Stimulated activated CD4-positive, alpha-beta T cell treated with anti-CD3 and anti-CD28 coated beads, Interleukin-12 subunit alpha, Interleukin-12 subunit beta, amount 100 ng/mL, for 24 hours (primary cell): ENCODE measurements at places on chromosomes 12 and 14.

- DNase-seq, result no peak
Measured at GRCh38 chr12:57456737-57457490, 1.8 kb downstream of the INHBE start.

GRCh38 chr14:68174446-68174845, 354.9 kb downstream of the RAD51B start:
- DNase-seq, result no peak

DNA sequence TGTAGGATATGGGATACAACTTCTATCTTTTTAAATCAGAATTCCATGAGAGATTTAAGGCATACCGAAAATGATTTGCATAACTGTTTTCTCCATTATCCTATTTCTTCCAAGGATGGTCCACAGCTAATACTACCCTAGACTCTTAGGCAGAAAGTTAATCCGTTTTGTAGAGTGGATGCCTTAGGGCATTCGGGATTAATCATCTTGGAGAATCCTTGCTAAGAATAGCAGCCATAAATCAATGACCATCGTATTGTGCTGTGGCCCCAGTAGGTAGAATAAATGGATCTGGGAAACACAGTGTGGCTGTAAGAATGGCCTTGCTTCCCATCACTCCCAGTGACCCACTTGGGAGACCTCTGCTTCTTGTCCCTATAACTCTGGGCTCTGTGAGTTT, 99.6 kb downstream of the SSPN start:
- DNase-seq, result no peak

DNA sequence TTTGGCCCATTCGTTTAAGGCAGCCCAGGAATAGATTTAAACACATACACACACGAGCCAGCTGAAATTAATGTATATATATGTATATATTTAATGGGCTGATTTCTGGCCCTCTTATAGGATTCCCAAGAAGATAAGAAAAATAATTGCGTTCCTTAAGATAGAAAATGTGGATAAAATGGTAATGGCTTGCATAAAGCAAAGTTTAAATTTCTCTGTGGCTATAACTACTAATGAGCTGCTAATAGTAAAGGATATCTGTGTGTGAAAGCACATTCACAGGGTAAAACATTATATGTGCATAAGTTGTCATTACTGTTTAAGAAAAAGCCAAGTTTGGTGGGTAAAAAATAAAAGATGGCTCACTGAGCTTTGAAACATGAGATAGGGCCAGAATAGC, 133.6 kb upstream of the AMIGO2 start:
- no peak for DNase-seq

DNA sequence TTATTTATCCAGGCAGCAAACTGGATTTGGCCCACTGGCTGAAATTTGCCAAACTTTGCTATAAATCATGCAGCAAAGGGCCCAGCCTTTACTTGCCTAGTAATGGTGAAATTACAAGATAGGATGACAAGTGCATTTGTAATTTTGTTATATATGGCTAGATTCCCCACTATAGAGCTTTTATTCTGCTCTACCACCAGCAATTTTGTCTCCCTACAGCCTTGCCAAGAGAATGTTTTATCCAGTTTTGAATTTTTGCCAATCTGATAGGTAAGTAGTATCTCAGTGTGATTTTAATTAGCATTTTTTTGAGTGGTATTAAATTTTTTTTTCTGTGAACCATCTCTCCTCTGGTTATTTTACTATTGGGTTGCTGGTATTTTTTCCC, 161.6 kb downstream of the SLC41A2 start:
- no peak for DNase-seq

GRCh38 chr14:94582199-94582750, 1.0 kb downstream of the SERPINA5 start:
- no peak for DNase-seq

DNA sequence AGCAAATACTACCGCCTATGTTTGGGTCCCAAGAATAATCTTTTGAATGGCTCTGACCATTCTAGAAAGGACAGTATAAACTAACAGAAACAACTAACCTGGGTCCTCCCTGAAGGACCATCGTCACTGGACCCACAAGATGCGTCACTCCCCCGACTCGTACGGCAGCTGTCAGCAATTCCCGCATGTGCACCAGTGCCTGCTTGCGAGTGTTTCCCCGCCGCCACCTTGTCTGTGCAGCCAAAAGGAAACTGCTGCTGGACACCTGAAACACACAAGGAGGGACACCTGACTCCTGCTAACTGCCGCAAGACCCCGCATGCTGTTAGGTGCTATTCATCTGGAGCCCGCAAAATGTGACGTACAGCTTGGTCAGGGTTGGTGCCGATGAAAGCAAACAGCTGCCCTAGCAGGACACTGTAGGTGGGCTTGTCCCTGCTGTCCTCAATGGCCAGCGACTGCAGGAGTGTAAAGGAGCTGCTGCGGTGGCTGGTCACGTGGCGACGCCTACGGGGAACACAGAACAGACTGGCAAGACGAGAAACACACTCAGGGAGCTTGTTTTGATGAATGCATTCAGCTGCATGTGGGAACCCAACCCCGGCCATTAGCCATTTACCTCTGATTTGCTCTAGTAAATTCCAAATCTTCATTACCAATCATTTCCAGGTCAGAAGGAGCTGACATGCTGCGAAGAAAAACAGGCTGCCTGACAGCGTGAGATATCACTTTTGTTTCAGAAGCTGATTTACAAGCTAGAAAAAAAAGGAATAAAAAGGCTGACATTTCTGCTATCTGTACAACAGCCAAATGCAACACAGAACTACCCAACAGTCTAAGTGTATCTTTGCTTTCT, 118.1 kb downstream of the TRAFD1 start:
- no peak for DNase-seq

DNA sequence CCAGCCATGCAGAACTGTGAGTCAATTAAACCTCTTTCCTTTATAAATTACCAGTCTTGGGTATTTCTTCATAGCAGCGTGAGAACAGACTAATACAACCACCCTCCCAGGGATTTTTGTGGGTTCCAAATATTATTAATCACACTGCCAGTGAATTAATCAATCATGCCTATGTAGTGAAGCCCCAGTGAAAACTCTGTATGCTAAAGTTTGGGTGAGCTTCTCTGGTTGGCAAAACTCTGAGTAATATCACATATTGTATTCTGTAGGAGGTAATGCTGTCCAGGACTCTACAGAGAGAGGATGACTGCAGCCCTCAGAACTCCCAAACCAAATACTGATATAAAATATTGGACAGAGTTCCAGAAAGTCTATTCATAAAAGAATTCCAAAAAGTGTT, 216.9 kb downstream of the RPAP3 start:
- no peak for DNase-seq

DNA sequence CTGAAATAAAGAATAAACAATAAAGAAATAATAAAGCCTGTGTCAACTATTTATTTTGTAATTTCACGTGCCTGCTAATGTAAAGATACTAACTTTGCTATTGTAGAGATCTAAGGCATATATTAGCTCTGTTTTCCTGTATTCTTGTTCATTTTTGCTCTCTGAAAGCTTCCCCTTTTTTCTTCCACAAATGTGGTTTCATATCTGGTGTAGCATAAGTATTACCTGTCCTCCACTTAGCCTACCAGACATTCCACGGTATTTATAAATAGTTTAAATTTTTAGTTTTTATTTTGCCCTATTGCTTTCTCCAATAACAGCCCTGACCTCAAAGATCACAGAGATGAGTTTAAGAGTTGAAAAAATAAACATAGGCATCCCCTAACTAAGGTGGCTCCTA, 92.6 kb upstream of the ATP2B1 start:
- no peak for DNase-seq

DNA sequence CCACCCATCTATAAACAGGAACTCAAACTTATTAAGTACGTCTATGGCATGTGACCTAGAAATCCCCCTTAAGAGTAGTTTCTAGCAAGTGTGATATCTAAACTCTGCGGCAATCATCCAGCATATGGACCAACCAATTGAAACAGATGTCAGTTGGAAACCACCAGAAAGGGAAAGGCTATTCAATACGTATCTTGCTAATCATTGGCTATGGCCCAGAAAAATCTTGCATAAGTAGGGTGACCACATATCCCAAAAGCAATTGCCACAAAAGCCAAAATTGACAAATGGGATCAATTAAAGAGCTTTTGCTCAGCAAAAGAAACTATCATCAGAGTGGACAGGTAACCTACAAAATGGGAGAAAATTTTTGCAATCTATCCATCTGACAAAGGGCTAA, 24.2 kb downstream of the SYNJ2BP start:
- no peak for DNase-seq

- no peak for DNase-seq
Measured at GRCh38 chr14:79037593-79037992, 867.4 kb downstream of the NRXN3 start.

GRCh38 chr14:35940291-35940690, 114.2 kb downstream of the BRMS1L start:
- DNase-seq, result no peak

- no peak for DNase-seq
Measured at GRCh38 chr12:47085815-47086252, 6.1 kb upstream of the AMIGO2 start.

GRCh38 chr12:79597910-79598309, 92.9 kb downstream of the PAWR start:
- DNase-seq, result no peak

DNA sequence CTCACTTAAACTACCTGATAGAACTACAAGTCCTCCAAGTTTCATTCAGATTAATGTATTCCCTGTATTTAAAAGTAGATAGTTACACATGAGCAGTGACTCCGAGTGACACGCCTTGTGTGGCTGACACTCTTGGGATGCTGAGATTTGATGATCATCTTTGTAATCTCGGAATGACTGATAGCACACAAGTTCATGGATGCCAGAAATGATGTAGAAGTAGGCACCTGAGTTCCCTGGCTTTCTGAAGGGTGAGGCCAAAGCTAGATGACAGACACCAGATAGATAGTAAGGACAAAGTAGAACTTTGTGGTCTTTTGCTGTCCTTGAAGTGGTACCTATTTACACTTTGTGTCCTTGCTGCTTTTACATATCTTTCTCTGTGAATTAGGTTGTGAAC, 491.2 kb downstream of the PCNX1 start:
- DNase-seq, result no peak

- DNase-seq, result no peak
Measured at GRCh38 chr14:99562856-99563748, 40.9 kb downstream of the CCDC85C start.

DNA sequence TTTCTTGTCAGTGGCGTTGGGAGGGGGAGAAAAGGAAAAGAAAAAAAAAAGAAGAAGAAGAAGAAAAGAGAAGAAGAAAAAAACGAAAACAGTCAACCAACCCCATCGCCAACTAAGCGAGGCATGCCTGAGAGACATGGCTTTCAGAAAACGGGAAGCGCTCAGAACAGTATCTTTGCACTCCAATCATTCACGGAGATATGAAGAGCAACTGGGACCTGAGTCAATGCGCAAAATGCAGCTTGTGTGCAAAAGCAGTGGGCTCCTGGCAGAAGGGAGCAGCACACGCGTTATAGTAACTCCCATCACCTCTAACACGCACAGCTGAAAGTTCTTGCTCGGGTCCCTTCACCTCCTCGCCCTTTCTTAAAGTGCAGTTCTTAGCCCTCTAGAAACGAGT, 1.9 kb downstream of the ASCL1 start:
- DNase-seq, result no peak

GRCh38 chr14:93331728-93332396, 974 bp downstream of the BTBD7 start:
- DNase-seq, result no peak

- no peak for DNase-seq
Measured at GRCh38 chr12:119742700-119743099, 74.8 kb downstream of the PRKAB1 start.

DNA sequence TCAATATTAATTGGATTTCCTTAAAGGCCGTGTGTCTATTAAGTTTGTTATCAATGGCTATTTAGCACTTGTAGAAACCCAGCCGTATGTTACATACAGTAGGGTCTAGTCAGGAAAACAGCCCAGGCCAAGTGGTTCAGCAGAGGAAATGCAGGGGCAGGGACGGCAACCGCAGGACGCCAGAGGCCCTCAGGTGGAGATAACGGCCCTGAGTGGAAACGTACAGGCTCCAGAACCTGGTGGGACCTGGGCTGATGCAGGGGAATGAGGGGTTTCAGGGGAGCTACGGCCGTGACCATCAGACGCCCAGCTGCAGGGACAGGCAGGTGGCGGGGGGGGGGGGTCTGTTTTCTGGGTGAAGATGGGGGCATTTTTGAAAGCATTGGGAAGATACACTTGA, 3.7 kb upstream of the ANKLE2 start:
- no peak for DNase-seq
